ENCODE measurements at places on chromosomes 11 and 22. TPM values are rescaled to one million over a fixed set of nuclear protein-coding genes. Genes with fewer than 3 reads are reported as not detected.

DNA sequence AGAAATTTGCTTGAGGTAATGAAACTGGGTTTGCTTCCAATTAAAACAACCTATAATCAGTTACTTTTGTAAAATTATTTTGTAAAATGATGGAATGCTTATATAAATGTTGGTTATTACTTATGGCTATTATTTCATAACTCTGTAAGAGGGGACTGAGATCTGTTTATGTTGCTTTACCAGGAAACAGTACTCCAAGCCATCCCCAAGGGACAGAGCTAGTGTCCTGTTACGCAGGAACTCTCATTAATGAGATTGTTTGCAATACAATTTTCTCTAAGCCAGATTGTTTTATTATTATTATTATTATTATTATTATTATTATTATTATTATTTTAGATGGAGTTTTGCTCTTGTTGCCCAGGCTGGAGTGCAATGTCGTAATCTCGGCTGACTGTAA is 2.3 kb upstream of the NOX4 start:
- DNase-seq = no peak

- no peak for DNase-seq
These were observed 9.7 kb downstream of the IZUMO1R start for GRCh38 chr11:94314064-94314463.

TCF20 gene
- 19.5 TPM for total RNA-seq

GRCh38 chr22:50526834-50527801 is 1.7 kb upstream of the SCO2 start:
- no peak for DNase-seq

GRCh38 chr11:44600839-44601383 is 35.4 kb downstream of the CD82 start:
- DNase-seq = no peak

OR51E2 gene
- total RNA-seq = 0.63 TPM

- no peak for DNase-seq
These were observed 454.6 kb downstream of the MIAT start for GRCh38 chr22:27111796-27112672.

DNA sequence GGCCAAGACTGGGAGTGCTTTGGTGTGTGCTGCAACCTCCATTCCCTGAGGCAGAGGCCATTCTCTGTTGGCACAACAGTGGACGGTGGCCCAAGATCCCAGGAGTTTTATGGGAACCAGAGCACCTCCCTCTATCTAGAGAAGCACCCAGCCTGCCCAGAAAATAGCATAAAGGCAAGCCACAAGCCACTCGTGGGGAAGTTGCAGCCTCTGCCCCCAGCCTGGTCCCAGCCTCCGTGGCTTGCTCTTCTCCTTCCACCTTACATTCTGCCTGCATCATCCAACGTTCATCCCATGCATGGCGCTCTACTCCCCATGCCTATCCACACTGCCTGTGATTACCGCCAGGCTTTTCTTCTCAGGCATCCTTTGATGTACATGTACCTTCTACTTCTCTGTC is 15.8 kb downstream of the IL17RA start:
- DNase-seq = no peak

- DNase-seq = no peak
These were observed 139.5 kb downstream of the KIF18A start for GRCh38 chr11:27968461-27968860.

PRG3 gene
- not detected for total RNA-seq

- DNase-seq = no peak
These were observed 47.8 kb downstream of the FAM118A start for GRCh38 chr22:45357490-45357889.

DSCAML1 gene
- total RNA-seq = 2.0 TPM

DNA sequence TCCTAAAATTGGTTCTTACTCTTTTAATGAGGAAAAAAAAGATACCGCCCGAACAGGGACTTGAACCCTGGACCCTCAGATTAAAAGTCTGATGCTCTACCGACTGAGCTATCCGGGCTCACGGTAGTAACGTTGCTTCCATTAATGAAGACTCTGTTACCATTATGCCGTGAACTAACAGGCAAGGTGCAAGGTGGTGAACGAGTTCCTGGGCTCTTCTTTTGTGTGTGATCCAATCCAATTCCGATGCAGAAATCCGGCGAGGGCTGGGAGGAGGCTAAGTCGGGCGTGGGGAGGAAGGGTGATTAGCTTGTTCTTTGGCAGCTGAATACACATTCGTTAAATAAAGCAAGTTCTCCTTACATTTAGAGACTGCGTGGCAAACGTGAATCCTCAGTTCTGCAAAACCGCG is 49.0 kb downstream of the OR4D9 start:
- peak; percentile 82 for DNase-seq

TRPM5 gene
- total RNA-seq = 0.11 TPM

DNA sequence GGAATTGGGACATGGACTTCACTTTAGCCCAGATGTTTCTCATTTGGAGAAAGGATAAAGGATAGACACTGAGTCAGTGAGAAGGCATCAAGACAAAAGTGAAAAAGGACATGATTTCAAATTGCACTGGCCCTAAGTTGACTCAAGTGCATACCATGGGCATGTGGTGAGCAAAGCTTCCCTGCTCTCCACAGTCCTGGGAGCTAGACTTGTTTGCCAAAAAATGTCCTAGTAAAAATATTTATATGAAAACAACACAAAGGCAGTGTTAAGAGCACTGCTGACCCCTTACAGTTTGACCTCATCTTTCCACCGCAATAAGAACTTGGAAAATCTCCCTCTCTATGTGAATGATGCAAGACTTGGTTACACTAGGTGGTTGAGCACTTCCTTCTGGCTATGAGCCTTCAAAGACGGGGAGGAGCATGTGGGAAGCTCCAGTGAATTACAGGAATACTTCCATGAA is 46.5 kb upstream of the FIBIN start:
- DNase-seq = peak; percentile 29

C11orf86 gene
- not detected for total RNA-seq

ALDH3B1 gene
- 4.6 TPM for total RNA-seq

ASCL2 gene
- 0.42 TPM for total RNA-seq

BTBD10 gene
- total RNA-seq = 76.3 TPM

GRCh38 chr11:80849253-80849652 is 1408.4 kb upstream of the TENM4 start:
- DNase-seq = no peak

NCAPH2 gene
- 27.5 TPM for total RNA-seq

KCNK7 gene
- 0.63 TPM for total RNA-seq

GLYAT gene
- not detected for total RNA-seq

- DNase-seq = peak; percentile 48
These were observed 42.6 kb downstream of the ACER3 start for GRCh38 chr11:76903325-76903724.

- DNase-seq = no peak
These were observed 34.8 kb upstream of the VWA5A start for GRCh38 chr11:124080327-124081001.

- DNase-seq = no peak
These were observed 93.6 kb upstream of the CD44 start for GRCh38 chr11:35045236-35045820.

GRCh38 chr22:44097263-44098020 is 73.3 kb downstream of the PARVB start:
- DNase-seq = no peak

- no peak for DNase-seq
These were observed 136.2 kb downstream of the CD44 start for GRCh38 chr11:35274909-35275785.

GRCh38 chr22:21898354-21898896 is 31.0 kb upstream of the MAPK1 start:
- no peak for DNase-seq

GRCh38 chr11:66902486-66903177 is 45.8 kb downstream of the LRFN4 start:
- no peak for DNase-seq

GRCh38 chr11:61120706-61121191 is 18.5 kb downstream of the CD5 start:
- DNase-seq = peak; percentile 72

DNA sequence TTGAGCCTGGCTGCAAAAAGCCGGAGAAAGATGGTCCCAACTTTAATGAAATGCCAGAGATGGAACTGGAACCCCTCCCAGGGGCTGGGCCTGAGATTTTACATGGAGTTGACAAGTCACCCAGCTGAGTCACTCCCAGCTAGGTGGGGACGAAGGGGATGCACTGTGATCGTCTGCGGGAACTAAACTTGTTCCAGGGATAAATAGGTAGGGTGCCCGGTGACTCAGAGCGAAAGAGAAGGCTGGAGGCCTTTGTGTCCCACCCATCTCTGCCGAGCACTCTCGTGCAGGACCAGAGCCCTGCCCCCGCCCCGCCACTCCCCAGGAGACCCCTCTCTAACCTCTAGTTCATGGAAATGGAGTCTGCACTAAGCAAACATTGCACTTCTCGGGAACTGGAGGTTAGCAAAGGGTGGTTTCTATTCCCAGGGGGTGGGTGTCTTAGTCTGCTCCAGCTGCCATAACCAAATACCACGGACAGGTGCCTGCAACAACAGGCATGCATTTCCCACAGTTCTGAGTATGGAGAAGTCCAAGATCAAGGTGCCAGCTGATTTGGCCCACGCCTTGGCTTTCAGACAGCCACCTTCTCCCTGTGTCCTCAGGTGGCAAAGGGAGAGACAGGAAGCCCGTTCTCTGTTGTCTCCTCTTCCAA is 60.7 kb upstream of the FADD start:
- no peak for DNase-seq

- DNase-seq = no peak
These were observed 13.1 kb upstream of the E2F8 start for GRCh38 chr11:19253817-19254216.

- DNase-seq = no peak
These were observed 85.2 kb upstream of the ARHGAP20 start for GRCh38 chr11:110797453-110797852.

DNA sequence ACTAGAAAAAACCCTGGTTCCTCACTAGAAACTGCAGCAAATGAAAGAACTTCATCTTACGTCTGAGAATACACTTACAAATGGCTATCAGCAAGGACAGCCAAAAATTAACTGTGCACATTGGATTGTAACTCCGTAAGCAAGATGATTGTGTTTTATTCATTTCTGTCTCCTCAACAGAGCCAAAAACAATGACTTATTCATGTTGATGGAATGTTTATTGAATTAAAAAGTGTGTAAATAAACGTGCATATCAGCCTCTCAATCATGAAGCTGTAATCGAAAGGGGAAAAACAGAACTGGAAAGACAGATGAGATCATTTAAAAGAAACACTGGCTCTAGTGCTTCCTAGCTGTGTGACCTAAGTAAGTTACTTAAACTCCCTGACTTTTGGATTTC is 307.5 kb upstream of the ZC3H12C start:
- no peak for DNase-seq

SMIM35 gene
- total RNA-seq = not detected

FSHB gene
- not detected for total RNA-seq

MMP13 gene
- total RNA-seq = not detected

RASD2 gene
- total RNA-seq = 0.42 TPM

CLMP gene
- total RNA-seq = 46.0 TPM

NAALADL1 gene
- total RNA-seq = 11.7 TPM
